ENCODE measurements at places on chromosomes 16 and 17.

DNA sequence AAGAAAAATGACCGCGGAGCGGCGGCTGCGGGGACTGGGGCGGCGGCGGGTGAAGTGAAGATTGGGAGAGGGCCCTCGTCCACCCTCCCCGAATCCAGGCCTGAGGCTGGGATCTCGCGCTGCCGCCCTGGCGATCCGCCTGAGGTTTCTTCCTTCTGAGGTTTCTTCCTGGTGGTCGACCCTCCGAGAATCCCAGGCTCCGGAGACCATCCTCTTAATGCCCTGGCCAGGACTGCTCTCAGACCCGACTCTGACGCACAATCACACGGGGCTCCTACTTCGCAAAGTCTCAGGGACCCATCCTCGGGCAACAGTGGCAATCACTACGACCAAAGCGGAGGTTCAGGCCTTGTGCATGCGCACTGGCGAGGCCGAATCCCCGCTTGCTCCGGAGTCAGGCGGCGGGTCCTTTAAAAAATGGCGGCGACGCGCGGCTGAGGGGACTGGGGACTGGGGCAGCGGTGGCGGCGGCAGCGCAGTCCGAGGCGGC lies 18.0 kb upstream of the KCNJ18 start:
- DNase-seq: no peak

- no peak for DNase-seq
Observed at GRCh38 chr16:1150511-1150982, 2.4 kb upstream of the CACNA1H start.

GRCh38 chr16:28317040-28317880 lies 24.9 kb downstream of the SBK1 start:
- no peak for DNase-seq

- no peak for DNase-seq
Observed at GRCh38 chr16:11245988-11246387, 10.0 kb downstream of the SOCS1 start.

DNA sequence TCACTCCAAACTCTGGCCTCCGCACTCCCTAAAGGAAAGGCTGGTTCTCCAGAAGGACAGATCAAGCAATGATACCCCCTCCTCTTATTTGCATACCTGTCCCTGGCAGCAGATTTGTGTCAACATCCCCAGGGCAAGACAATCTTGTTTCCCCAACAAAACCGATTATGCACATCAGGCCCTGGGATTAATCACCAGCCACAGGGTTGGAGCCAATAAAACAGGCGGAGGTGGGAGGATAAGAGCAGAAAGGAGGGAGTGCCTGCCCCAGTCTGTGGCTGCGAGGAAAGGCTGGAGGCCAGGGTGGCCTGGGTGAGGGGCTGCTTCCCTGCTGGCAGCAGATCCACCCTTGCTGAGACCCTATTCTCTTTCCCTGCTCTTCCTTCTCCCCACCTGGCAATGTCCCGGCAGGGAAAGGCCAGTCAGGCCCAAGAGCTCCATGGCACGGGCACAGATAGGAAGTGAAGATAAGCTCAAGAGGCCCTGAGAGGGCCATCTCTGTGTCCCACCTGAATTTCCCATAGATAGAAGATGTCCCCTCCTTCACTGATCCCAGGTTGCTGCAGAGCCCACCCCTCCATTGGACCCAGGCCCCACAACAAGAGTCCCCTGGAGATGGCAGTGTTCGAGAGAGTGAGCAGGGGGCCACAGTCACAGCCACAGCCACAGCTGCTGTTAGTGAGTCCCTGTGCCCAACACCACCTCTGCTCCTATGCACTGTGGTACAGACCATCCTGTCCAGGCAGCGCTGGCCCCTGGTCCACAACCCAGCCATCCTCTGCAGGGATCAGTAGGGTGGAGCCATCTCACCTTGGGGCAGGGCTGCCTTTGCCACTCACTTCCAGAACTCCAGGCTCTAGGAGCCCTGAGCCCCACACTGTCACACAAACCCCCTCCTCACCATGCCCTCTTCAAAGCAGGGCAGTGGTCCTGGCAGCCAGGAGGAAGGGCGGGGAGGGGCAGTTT lies 137.5 kb downstream of the SDK2 start:
- DNase-seq: no peak

GRCh38 chr16:74611721-74612120 lies 4.8 kb upstream of the GLG1 start:
- DNase-seq: no peak

DNA sequence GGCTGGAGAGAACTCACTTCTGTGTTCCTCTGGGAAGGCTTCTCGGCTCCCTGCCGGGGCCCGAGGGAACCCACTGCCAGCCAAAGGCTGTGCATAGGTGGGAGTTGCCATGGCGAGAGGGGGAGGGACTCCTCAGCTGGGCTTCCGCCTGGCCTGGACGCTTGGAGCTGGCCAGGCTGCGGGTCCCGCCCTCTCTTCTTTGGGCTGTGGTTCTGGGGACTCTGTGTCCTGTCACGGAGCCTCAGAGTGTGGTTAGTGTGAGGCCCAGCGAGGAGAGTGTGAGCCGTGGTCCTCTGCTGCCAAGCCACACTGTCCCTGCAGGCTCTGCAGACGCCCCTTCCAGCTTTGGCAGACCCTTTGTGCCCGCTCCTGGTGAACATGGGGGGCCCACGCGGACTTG lies 123.1 kb downstream of the OR1D5 start:
- no peak for DNase-seq

GRCh38 chr17:58250344-58251011 lies 12.1 kb downstream of the LPO start:
- DNase-seq: no peak

- no peak for DNase-seq
Observed at GRCh38 chr16:51655249-51655648, 504.2 kb upstream of the SALL1 start.

DNA sequence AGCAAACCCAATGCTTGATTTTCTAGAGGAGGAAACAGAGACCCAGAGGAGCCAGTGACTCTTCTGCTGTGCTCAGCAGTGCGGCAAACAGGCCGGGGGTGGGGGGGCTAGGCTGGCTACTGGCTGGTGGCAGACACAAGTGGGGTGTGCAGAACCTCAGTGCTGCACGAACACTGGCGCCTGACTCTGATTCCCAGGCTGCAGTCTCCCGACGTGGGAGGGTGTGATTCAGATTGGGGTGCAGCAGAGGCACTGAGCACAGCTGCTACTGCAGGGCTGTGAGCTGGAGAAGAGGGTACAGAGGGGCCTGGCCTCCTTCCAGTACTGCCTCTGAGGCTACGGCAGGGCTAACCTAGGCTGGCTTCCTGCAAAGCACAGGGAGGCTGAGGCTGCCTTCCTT lies 8.1 kb downstream of the RPL19 start:
- no peak for DNase-seq

DNA sequence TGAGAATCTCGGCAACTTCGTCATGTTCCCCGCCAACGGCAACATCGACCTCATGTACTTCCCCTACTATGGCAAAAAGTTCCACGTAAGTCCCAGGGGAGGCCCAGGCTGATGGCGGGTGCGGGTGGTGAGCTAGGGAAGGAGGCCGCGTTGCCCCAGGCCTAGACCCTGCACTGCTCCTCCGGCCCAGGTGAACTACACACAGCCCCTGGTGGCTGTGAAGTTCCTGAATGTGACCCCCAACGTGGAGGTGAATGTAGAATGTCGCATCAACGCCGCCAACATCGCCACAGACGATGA lies 4.8 kb downstream of the ATP1B2 start:
- DNase-seq: no peak

GRCh38 chr16:14202697-14203096 lies 131.6 kb downstream of the MRTFB start:
- peak; percentile 91 for DNase-seq

- DNase-seq: no peak
Observed at GRCh38 chr16:11742093-11742535, 543 bp downstream of the TXNDC11 start.

DNA sequence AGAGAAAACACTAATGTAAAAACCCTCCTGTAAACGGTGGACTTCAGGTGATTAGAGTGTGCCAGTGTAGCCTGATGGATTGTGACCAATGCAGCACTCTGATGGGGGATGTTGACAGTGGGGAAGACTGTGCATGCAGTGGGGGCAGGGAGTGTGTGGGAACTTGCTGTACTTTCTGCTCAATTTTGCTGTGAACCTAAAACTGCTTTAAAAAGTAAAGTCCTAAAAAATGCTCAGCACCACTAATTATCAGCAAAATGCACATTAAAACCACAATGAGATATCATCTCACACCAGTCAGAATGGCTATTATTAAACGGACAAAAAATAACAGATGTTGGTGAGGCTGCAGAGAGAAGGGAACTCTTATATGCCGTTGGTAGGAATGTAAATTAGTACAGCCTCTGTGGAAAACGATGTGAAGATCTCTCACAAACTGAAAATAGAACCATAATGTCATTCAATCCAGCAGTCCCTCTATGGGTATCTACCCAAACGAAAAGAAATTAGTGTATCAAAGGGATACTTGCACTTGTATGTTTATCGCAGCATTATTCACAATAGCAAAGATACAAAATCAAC lies 9.7 kb upstream of the ULK2 start:
- DNase-seq: no peak

DNA sequence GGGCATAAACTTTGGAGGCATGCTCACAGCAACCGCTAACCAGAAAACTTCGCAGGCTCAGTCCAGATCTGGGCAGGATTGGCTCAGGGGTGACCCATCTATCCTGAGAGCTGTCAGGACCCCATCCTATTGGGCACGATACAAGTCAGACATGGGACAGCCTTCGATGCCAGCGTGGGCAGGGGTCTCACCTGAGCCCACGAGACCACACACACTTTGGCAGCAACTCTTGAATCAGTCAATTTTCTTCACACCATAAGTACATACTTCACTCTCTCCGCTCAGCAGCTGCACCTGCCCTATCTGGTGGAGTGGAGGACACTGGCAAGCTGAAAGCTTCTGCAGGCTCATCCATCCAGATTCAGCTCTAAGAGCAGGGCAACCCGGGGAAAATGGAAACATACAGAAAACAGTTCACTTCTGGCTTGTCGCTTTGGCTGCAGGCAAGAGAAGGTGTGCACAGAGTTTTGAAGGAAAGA lies 48.3 kb downstream of the ZFHX3 start:
- DNase-seq: no peak

DNA sequence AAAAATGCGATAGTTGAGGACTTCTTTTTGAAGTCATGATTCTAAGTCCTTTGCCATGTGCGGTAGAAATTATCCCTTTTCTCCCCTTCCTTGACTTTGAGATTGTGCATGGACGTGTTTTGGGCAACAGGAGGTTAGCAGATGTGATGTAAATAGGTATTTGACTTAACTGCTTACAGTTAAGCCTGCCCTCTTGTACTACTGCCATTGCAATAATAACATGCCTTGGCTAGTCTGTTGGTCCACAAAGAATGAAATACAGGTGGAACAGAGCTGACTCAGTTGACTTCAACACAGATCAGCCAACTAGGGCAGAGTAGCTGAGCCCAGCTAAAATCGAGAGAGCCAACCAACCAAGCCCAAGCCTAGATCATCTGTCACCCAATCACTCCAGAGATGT lies 125.5 kb downstream of the BRIP1 start:
- DNase-seq: no peak

DNA sequence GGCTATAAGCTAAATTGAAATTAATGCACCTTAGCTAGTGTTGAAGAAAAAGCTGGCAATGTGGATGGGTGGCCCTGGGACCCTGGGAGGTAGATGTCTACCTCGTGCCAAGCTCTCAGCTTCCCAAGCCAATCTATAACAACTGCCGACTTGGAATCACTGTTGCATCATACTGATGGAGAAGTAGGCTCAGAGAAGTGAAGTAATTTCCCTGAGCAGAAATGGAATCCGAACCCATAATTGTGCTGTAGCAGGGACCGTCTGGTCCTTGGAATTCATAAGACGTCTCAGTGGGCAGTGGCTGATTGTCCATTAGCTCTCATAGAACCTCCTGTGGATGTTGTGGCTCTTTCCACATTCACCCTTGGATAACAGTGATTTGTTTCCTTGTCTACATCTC lies 196.6 kb downstream of the RAB11FIP4 start:
- DNase-seq: no peak

DNA sequence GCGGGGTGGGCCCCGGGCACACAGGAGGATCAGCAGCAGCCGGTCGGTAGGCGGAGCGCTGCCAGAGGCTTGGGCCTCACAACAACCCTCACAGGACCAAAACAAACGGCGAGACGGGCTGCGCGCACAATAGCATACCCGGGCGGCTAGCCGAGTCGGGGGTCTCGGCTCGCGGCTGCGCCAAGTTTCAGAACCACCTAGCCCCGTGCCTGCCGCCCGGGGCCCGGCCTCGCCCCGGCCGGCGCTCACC lies 732 bp downstream of the ULK2 start:
- no peak for DNase-seq

GRCh38 chr17:74987909-74988711 lies 678 bp downstream of the CDR2L start:
- DNase-seq: no peak

- no peak for DNase-seq
Observed at GRCh38 chr17:36641877-36642845, 40.8 kb downstream of the MRM1 start.

- DNase-seq: no peak
Observed at GRCh38 chr16:54422159-54422558, 135.6 kb upstream of the IRX3 start.

- DNase-seq: no peak
Observed at GRCh38 chr16:3637371-3637923, 17.0 kb upstream of the DNASE1 start.

DNA sequence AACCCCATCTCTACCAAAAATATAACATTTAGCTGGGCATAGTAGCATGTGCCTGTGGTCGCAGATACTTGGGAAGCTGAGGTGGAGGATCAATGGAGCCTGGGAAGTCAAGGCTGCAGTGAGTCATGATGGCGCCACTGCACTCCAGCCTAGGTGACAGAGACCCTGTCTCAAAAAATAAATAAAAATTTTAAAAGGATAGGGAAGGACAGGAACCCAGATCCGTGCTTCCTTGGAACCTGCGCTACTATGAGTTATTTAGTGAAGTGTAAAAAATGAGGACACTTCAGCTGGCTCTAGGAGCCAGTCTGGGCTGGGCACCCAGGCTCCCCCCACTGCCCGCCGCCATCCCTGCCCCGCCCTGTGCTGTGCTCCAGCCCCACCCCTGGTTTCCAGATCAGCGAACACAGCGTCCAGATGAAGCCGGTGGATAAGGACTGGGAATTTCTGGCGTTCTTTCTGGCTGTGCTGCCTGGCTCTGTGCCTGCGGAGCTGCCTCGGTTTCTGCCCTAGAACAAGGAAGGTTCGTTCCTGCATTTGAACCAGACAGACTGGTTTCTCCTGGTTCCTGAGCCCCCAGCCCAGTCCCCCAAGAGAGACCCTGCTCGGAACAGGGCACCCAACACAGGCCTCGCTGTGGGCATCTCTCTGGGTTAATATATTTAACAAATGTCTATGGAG lies 18.5 kb downstream of the PLLP start:
- DNase-seq: peak; percentile 26

DNA sequence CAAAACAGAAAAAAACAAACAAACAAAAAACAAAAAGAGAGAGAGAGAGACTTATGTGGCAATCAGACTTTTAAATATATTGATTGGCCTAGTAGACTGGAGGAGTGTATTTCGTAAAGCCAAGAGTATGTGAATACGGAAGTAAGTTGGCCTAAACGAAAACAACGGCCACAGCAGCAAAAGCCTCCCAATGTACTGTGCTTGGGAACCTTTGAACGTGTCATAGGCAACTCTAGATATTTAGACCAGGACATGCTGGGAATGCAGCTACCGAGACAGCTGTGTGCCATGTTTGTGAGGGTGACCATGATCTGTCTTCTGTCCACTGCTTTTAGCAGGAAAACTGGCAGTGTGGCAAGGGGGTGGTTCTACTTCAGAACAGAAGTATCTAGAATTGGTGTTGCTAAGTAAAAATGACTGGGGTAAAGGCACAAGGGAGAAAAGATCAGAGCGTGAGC lies 7.4 kb downstream of the MAF start:
- DNase-seq: no peak

Measured in NCI-H2029 treated with DMSO at 0.1 percent for 48 hours (cell line).